ENCODE measurements at places on chromosomes 5 and 9.

DNA sequence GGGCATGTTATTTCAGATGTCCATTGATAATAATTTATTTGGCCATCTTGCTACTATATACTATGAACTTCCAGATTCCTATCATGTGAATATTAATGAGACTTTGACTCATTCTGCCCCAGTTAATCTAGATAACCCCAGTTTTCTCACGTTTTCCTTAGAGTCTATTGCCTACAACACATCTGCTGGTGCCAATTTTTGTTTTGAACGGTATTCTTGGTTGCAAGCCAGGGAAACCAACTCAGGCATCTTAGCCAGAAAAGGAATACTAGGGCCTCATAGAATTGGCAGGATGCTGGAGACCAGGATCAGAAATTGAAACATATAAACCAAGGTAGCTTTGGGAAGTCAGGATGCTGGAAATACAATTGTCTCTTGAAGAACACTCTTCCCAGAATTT lies 28.0 kb upstream of the NPR3 start:
- ATAC-seq = no peak
- H3K27me3 ChIP-seq = peaks cover 11% of the 10 kb centered on the region

- peaks cover 3% of the 10 kb centered on the region for H3K36me3 ChIP-seq
- no peak overlapping the region for H3K27ac ChIP-seq
- no peak overlapping the region for H3K4me3 ChIP-seq
- ATAC-seq = no peak
- H3K4me1 ChIP-seq = no peaks in the 10 kb centered on the region
Measured at GRCh38 chr9:80552931-80553330, 981.2 kb downstream of the TLE4 start.

DNA sequence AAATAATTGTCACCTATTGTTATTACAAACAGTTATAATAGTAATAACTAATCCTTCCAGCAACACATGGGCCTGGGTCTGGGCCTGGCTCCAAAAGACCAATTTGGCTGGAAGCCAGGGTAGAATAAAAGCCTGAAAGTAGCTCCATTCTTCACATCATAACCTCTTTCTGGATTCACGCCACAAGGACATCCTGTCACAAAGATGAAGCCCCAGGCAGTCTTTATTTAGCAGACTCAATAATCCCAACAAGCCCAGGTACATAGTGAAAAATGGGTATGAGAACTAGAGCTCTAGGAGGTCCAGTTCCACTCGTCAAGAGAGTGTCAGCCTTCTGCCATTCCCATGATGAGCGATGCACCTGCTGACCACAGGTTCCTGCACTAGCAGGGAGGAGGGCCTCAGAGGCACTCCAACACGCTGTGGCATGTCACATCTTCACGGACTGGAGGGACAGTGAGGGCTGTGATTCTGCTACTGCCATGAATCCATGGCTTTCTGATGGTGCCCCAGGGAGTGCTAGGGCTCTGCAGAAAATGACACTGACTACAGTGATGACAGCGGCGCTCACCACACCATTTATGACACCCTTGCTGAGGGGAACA lies 124.9 kb downstream of the SPOCK1 start:
- no peak overlapping the region for H3K27ac ChIP-seq
- H3K4me1 ChIP-seq = no peaks in the 10 kb centered on the region
- no peak overlapping the region for H3K4me3 ChIP-seq
- H3K36me3 ChIP-seq = no peaks in the 10 kb centered on the region
- no peak for ATAC-seq

DNA sequence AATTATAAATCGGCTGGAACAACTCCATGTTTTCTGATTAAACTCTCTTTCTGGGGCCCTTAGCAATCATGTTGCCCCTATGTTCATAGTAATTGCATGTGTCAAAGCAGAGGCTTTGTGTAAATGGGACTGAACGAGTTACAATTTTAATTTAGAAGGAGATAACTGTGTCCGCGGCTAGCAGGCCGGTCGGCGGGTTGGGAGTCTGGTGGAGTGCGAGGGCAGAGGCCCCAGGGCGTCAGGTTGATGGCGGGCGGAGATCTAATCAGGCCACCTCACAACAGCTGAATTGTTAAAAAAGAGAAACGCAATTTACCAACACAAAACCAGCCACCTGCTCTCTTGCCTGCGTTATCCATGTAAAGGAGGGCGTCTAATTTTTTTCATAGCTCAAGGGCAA lies 134.9 kb upstream of the LPCAT1 start:
- no peak for ATAC-seq
- H3K4me1 ChIP-seq = peaks cover 13% of the 10 kb centered on the region
- no peak overlapping the region for H3K4me3 ChIP-seq
- peaks cover 46% of the 10 kb centered on the region for H3K27me3 ChIP-seq
- H3K27ac ChIP-seq = no peak overlapping the region

- peak overlapping the region; percentile 86 for H3K27ac ChIP-seq
- no peaks in the 10 kb centered on the region for H3K36me3 ChIP-seq
- ATAC-seq = peak; percentile 98
- H3K4me3 ChIP-seq = no peak overlapping the region
Measured at GRCh38 chr5:50653946-50654345, 12.5 kb upstream of the PARP8 start.

DNA sequence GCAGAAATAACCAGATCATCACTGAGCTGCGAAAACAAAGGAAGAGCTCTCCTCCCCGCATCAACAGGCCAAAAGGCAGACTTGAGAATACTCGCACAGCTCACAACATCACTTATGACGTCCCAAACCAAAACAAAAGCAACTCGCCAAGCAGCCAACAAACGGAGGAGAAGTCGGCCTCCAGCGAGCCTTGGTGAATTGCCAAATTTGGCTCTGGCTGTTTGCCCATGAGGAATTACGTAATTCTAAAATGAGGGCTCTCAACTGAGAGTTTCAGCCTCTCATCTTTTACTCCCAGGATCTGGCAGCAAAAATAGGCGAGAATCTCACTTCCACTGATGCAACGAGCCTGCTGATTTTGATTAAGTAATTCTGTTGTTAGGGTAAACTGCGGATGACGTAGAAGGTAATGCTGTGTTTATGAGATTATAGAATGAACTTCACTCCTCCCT lies 51.7 kb upstream of the SEMA6A start:
- ATAC-seq = no peak
- H3K27ac ChIP-seq = no peak overlapping the region
- no peaks in the 10 kb centered on the region for H3K36me3 ChIP-seq
- no peaks in the 10 kb centered on the region for H3K27me3 ChIP-seq

GRCh38 chr5:9905661-9906060 lies 275.5 kb upstream of the TAS2R1 start:
- no peak overlapping the region for H3K27ac ChIP-seq
- no peaks in the 10 kb centered on the region for H3K4me1 ChIP-seq
- ATAC-seq = no peak
- H3K4me3 ChIP-seq = no peak overlapping the region
- H3K36me3 ChIP-seq = no peaks in the 10 kb centered on the region

GRCh38 chr5:93343570-93343969 lies 237.4 kb downstream of the NR2F1-AS1 start:
- no peak overlapping the region for H3K4me3 ChIP-seq
- no peaks in the 10 kb centered on the region for H3K4me1 ChIP-seq
- no peaks in the 10 kb centered on the region for H3K27me3 ChIP-seq
- ATAC-seq = no peak
- H3K36me3 ChIP-seq = no peaks in the 10 kb centered on the region

GRCh38 chr5:126931963-126932660 lies 98.2 kb downstream of the MARCHF3 start:
- H3K27me3 ChIP-seq = no peaks in the 10 kb centered on the region
- peaks cover 27% of the 10 kb centered on the region for H3K4me1 ChIP-seq
- peak; percentile 53 for ATAC-seq
- H3K36me3 ChIP-seq = peaks cover 6% of the 10 kb centered on the region

- no peaks in the 10 kb centered on the region for H3K27me3 ChIP-seq
- no peak for ATAC-seq
- no peaks in the 10 kb centered on the region for H3K4me1 ChIP-seq
- H3K4me3 ChIP-seq = no peak overlapping the region
- H3K36me3 ChIP-seq = no peaks in the 10 kb centered on the region
Measured at GRCh38 chr5:124283031-124283430, 463.4 kb downstream of the ZNF608 start.

DNA sequence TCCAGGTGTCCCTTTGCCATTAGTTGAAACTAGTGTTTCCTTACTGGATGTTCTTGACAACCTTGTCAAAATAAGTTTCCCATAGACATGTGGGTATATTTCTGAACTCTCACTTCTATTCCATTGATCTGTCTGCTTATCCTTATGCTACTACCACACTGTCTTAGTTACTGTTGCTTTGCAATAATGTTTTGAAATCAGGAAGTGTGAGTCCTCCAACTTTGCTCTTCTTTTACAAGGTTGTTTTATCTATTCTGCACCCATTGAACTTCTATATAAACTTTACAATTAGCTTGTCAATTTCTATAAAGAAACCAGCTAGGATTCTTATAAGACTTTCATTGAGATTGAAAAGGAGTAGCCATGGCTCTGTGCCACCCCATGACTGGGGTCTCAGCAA lies 24.3 kb downstream of the CD14 start:
- H3K36me3 ChIP-seq = no peaks in the 10 kb centered on the region
- no peak for ATAC-seq
- no peaks in the 10 kb centered on the region for H3K27me3 ChIP-seq
- no peak overlapping the region for H3K4me3 ChIP-seq
- H3K27ac ChIP-seq = no peak overlapping the region

DNA sequence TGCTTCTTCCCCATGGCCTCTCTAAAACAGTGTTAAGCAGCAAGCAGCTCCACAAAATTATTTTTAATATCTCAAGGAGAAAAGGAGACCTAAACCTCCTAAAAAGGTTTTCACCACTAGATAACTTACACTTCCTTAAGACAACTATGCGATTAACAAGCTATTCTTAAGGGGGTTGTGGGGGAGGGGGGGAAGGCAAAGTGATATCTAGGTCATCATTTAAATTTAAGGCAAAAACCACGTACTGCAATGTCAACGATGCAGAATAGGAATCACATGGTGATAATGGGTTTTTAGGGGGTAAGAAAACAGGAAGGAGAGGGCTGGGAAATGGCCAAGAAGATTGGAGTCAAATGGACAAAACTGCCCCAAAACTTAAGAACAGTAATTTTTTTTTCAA lies 32.6 kb downstream of the CSNK1A1 start:
- no peaks in the 10 kb centered on the region for H3K27me3 ChIP-seq
- H3K4me3 ChIP-seq = no peak overlapping the region
- H3K4me1 ChIP-seq = peaks cover 60% of the 10 kb centered on the region

- H3K36me3 ChIP-seq = no peaks in the 10 kb centered on the region
- no peak for ATAC-seq
- peaks cover 30% of the 10 kb centered on the region for H3K4me1 ChIP-seq
- H3K27me3 ChIP-seq = no peaks in the 10 kb centered on the region
- H3K27ac ChIP-seq = peak overlapping the region; percentile 19
Measured at GRCh38 chr5:55904152-55904551, 53.0 kb downstream of the IL31RA start.

DNA sequence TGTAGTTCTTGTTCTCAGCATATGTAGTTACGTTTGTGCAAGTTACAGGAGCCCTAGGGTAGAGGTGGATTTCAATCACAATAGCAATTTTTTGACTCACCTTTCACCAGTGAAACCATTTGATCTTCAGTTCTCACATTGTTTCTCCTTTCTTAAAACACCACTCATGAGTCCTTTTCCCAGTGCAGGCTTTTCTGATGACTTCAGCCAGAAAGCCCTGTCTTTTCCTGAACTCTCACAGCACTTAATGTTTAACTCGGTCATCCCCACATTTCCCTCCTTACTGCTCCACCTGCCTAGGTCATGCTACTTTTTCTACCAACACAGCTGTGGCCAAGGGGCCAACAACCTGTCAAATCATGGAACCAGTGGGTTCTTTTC lies 37.9 kb downstream of the ARHGEF28 start:
- H3K4me1 ChIP-seq = no peaks in the 10 kb centered on the region
- H3K27ac ChIP-seq = no peak overlapping the region
- no peaks in the 10 kb centered on the region for H3K27me3 ChIP-seq
- no peak for ATAC-seq

- no peak for ATAC-seq
- H3K36me3 ChIP-seq = no peaks in the 10 kb centered on the region
- peaks cover 16% of the 10 kb centered on the region for H3K27me3 ChIP-seq
- no peak overlapping the region for H3K4me3 ChIP-seq
Measured at GRCh38 chr5:169411786-169412430, 111.0 kb upstream of the SLIT3 start.

GRCh38 chr5:166994226-166994625 lies 1297.2 kb upstream of the WWC1 start:
- no peaks in the 10 kb centered on the region for H3K4me1 ChIP-seq
- H3K27ac ChIP-seq = no peak overlapping the region
- H3K27me3 ChIP-seq = no peaks in the 10 kb centered on the region
- no peak overlapping the region for H3K4me3 ChIP-seq
- no peak for ATAC-seq

GRCh38 chr9:120767451-120767850 lies 25.8 kb downstream of the FBXW2 start:
- H3K4me1 ChIP-seq = no peaks in the 10 kb centered on the region
- H3K4me3 ChIP-seq = no peak overlapping the region
- peaks cover 51% of the 10 kb centered on the region for H3K36me3 ChIP-seq
- no peak for ATAC-seq
- H3K27me3 ChIP-seq = no peaks in the 10 kb centered on the region

DNA sequence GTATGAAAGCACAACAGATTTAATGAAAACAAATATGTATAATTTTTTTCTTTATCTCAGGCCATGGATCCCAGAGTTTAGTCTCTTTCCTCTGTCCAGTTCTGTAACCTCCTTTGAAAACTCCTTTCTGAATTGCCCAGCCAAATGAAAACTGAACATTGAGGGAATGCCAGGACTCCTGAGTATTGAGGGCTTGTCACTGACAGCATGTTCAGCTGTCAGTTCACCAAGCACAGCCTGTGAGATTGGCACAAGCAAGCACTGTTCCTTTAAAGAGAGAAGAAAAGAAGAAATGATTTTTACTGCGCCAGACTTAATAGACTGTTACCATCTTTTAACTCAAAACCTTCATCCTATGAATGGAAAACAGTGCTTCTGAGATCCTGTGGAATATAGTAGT lies 27.3 kb downstream of the TTC1 start:
- peaks cover 44% of the 10 kb centered on the region for H3K36me3 ChIP-seq
- no peak overlapping the region for H3K27ac ChIP-seq
- no peaks in the 10 kb centered on the region for H3K4me1 ChIP-seq
- no peaks in the 10 kb centered on the region for H3K27me3 ChIP-seq
- H3K4me3 ChIP-seq = no peak overlapping the region
- no peak for ATAC-seq

DNA sequence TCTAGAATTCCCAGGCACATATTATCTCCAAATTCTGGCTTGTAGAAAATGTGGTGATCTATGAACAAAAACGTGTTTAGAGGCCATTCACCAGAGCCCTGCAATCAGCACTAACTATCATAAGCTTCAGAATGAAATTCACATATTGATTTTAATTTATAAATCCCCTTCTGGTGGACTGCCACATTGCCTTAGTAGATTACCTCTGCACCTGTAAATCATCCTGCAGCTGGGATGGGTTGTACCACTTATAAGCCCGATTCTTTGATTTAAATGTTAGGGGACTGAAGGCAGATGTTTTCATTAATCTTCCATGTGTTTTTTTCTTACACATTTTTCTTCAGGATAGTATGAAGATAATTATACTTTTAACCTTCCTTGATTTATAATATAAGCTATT lies 140.7 kb upstream of the PTPRD start:
- no peaks in the 10 kb centered on the region for H3K36me3 ChIP-seq
- no peak for ATAC-seq
- no peak overlapping the region for H3K27ac ChIP-seq
- H3K4me1 ChIP-seq = no peaks in the 10 kb centered on the region

Measured in stimulated activated memory B cell treated with anti-CD40 and anti-IgM and Interleukin-4, amounts not matched to agents 10 μg/mL and 1 μg/mL and 100 μg/mL, for 72 hours (primary cell).